Activated T-helper 1 cell treated with anti-CD3 and anti-CD28 coated beads, Interleukin-12 subunit alpha, Interleukin-12 subunit beta, Interleukin-2, Interleukin-4 antibody, amounts not matched to agents 30 ng/mL and 10 ng/mL and 1 ng/mL, durations not matched to agents 14 hours and 24 hours and 36 hours (primary cell): ENCODE measurements at places on chromosomes 7 and 10. TPM values are rescaled to one million over a fixed set of nuclear protein-coding genes. Genes with fewer than 3 reads are reported as not detected.

GRCh38 chr7:42572561-42572960, 335.6 kb upstream of the GLI3 start:
- H3K27ac ChIP-seq, result no peak overlapping the region
- no peaks in the 10 kb centered on the region for H3K4me1 ChIP-seq
- no peak overlapping the region for H3K4me3 ChIP-seq

- DNase-seq, result no peak
- peaks cover 41% of the 10 kb centered on the region for H3K4me1 ChIP-seq
- peak overlapping the region; percentile 98 for H3K27ac ChIP-seq
- no peaks in the 10 kb centered on the region for H3K27me3 ChIP-seq
Measured at GRCh38 chr7:96321031-96321657, 754 bp downstream of the SLC25A13 start.

DNA sequence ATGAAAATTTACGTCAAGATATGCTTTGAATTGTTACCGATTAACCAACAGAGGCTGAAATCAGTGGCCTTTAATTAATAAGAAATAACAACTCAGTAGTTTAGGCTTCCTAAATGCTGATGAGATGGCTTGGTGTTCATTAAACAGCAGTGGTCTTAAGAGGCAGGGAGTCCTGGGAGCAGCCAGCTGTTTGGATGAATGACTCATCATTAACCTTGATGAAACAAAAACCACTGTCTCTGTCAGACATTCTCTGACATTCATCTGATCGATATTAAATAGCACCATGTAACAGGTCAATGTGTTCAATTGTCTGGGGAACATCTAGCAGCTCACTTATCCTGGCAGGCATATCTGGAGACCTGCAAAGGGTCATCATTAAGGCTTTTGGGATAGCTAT, 234.2 kb upstream of the LRRN3 start:
- H3K4me1 ChIP-seq, result no peaks in the 10 kb centered on the region
- peaks cover 2% of the 10 kb centered on the region for H3K36me3 ChIP-seq
- DNase-seq, result no peak
- no peak overlapping the region for H3K4me3 ChIP-seq
- no peaks in the 10 kb centered on the region for H3K27me3 ChIP-seq
- no peak overlapping the region for H3K27ac ChIP-seq

- H3K36me3 ChIP-seq, result no peaks in the 10 kb centered on the region
- no peaks in the 10 kb centered on the region for H3K4me1 ChIP-seq
- DNase-seq, result no peak
- no peak overlapping the region for H3K4me3 ChIP-seq
Measured at GRCh38 chr7:133693281-133693680, 433.9 kb upstream of the LRGUK start.

GRCh38 chr10:113104047-113104446, 154.0 kb downstream of the TCF7L2 start:
- no peak overlapping the region for H3K27ac ChIP-seq

GRCh38 chr10:122997864-122998263, 10.7 kb downstream of the IKZF5 start:
- no peaks in the 10 kb centered on the region for H3K27me3 ChIP-seq
- no peak overlapping the region for H3K27ac ChIP-seq
- H3K4me3 ChIP-seq, result no peak overlapping the region
- peaks cover 29% of the 10 kb centered on the region for H3K36me3 ChIP-seq

DNA sequence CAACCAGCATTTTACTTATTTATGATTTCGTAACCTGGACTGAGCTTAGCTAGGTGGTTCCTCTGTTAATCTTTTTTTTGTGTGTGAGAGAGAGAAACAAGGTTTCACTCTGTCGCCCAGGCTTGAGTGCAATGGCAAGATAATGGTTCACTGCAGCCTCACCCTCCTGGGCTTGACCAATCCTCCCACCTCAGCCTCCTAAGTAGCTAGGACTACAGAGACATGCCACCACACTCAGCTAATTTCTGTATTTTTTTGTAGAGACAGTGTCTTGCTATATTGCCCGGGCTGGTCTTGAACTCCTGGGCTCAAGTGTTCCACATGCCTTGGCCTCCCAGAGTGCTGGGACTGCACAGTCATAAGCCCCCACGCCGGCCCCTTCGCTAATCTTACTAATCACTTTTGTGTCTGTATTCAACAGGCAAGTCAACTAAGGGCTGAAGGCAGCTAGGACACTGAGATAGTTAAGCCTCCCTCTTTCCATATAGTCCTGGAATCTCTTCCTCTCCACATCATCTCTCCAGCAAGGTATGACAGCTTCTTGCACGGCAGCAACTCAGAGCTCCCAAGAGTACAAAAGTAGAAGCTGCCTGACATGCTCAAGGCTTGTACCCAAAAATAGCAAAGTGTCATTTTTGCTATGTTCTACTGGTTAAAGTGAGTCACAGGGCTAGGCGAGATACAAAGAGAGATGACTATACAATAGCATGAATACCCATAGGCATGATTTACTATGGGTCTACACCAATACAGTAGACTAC, 11.3 kb downstream of the KMT2C start:
- H3K27me3 ChIP-seq, result no peaks in the 10 kb centered on the region
- DNase-seq, result no peak
- H3K4me3 ChIP-seq, result no peak overlapping the region
- H3K27ac ChIP-seq, result peak overlapping the region; percentile 66
- H3K36me3 ChIP-seq, result peaks cover 30% of the 10 kb centered on the region

DNA sequence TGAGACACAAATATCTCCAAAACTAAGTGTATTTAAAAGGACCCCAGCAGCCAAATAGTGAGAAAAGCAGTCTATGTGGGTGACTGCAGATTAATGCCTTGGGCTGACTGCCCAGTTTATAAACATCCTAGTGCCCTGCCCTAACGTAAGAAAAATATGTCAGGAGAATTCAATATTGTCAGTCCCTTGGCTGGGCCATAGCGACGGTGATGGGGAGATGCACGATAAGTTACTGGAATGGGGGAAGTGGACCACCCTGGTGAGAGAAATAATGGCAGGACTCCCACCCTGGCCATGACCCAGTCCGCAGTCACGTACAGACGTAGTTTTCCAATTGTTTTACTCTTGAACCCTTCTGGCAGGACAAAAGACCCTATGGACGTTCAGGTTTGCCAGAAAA, 48.0 kb downstream of the JCAD start:
- H3K4me3 ChIP-seq, result no peak overlapping the region
- no peak for DNase-seq
- H3K27me3 ChIP-seq, result peaks cover 17% of the 10 kb centered on the region
- no peaks in the 10 kb centered on the region for H3K36me3 ChIP-seq

GRCh38 chr10:69383558-69383957, 33.2 kb downstream of the TACR2 start:
- no peak overlapping the region for H3K27ac ChIP-seq
- H3K4me3 ChIP-seq, result no peak overlapping the region
- H3K4me1 ChIP-seq, result peaks cover 3% of the 10 kb centered on the region
- H3K27me3 ChIP-seq, result no peaks in the 10 kb centered on the region

DNA sequence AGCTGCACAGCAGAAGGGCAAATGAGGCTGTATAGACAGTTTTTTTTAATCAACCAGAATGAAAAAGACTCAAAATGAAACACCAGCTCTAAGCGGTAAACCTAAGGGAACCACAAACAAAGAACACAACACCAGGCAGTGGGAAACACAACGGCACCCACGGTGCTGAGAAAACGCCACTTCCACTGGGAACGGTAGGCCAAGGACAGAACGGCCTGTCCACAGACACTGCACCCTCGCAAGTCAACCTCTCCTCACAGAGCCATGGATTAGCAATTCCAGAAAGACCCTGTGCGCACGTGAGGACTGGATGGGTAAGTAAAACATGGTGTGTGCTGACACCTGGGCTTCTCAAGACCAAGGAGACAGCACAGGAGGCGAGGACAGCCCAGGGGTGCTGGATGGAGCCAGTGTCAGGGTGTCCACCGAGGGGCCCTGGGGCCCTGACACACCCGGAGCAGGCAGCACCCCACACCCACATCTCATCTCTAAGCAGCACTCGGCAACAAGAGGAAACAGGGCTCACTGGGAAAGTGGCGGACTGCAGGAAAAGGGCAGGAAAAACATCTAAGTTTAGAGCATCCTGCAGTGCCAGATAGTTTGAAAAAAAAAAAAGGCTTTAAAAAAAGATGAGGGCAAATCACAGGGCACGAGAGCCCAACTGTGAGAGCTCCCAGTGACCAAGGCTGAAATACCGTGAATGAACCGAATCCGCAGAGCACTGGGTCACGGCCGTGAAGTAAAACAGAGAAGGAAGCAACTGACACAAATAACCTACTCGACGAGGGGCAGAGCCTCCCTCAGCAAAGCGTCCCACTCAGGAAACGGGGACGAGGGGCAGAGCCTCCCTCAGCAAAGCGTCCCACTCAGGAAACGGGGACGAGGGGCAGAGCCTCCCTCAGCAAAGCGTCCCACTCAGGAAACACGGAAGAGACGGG, 120.2 kb downstream of the MAD1L1 start:
- no peaks in the 10 kb centered on the region for H3K27me3 ChIP-seq
- no peak for DNase-seq
- H3K4me1 ChIP-seq, result peaks cover 36% of the 10 kb centered on the region
- peak overlapping the region; percentile 33 for H3K4me3 ChIP-seq
- no peak overlapping the region for H3K27ac ChIP-seq
- peaks cover 6% of the 10 kb centered on the region for H3K36me3 ChIP-seq

DNA sequence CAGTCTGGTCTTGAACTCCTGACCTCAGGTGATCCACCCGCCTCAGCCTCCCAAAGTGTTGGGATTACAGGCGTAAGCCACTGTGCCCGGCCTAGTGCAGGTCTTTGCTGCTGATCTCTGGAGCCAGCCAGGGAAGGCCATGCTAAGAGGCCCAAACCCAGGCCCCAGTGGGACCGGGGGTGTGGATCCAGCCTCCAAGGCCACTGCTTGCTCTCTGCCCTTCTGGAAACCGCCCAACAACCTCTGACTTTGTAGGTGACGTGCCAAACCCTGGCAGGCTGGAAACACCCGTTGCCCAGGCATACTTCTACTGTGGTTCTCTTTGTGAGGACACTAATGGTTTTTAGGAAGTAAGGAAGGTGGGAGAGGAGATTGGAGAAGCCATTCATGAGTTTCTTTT, 83.5 kb upstream of the GNA12 start:
- no peaks in the 10 kb centered on the region for H3K4me1 ChIP-seq
- no peaks in the 10 kb centered on the region for H3K27me3 ChIP-seq
- no peak overlapping the region for H3K4me3 ChIP-seq
- peaks cover 25% of the 10 kb centered on the region for H3K36me3 ChIP-seq
- DNase-seq, result no peak

GRCh38 chr10:117503244-117504205, 39.0 kb upstream of the EMX2 start:
- DNase-seq, result no peak
- H3K4me3 ChIP-seq, result no peak overlapping the region
- H3K4me1 ChIP-seq, result no peaks in the 10 kb centered on the region
- H3K27me3 ChIP-seq, result peaks cover 11% of the 10 kb centered on the region
- H3K36me3 ChIP-seq, result no peaks in the 10 kb centered on the region

- no peak overlapping the region for H3K4me3 ChIP-seq
- no peak overlapping the region for H3K27ac ChIP-seq
Measured at GRCh38 chr7:151607464-151607867, 87.8 kb upstream of the RHEB start.

- no peak for DNase-seq
- no peaks in the 10 kb centered on the region for H3K36me3 ChIP-seq
- H3K27ac ChIP-seq, result no peak overlapping the region
- H3K27me3 ChIP-seq, result peaks cover 6% of the 10 kb centered on the region
- peaks cover 13% of the 10 kb centered on the region for H3K4me1 ChIP-seq
Measured at GRCh38 chr10:22723783-22724182, 9.4 kb upstream of the PIP4K2A start.

- no peak overlapping the region for H3K4me3 ChIP-seq
- no peaks in the 10 kb centered on the region for H3K27me3 ChIP-seq
- H3K27ac ChIP-seq, result no peak overlapping the region
- no peaks in the 10 kb centered on the region for H3K36me3 ChIP-seq
- no peak for DNase-seq
Measured at GRCh38 chr7:120233338-120233737, 39.6 kb upstream of the KCND2 start.

- H3K4me1 ChIP-seq, result no peaks in the 10 kb centered on the region
- peaks cover 1% of the 10 kb centered on the region for H3K27me3 ChIP-seq
- DNase-seq, result no peak
- H3K27ac ChIP-seq, result no peak overlapping the region
Measured at GRCh38 chr10:69248117-69248730, 28.1 kb downstream of the HKDC1 start.

DNA sequence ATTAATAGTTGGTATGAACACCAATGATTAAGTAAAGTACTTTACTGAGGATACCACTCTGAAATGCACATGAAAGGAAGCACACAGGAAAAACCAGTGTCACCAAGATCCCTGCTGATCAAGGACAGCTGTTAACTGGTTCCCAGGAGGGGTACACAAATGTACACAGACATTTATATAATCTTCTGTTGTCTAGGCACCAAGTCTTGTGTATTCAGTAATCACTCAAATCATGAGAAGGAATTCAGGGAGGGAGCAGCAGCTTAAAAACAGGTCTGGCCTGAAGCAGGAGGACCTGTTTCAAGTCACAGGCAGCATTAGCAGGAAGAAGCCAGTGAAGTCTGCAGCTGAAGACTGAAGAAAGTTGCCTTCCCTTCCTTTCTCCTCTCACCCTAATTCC, 18.7 kb downstream of the MPP7 start:
- H3K4me3 ChIP-seq, result no peak overlapping the region
- H3K27me3 ChIP-seq, result no peaks in the 10 kb centered on the region
- DNase-seq, result no peak
- H3K27ac ChIP-seq, result no peak overlapping the region
- H3K4me1 ChIP-seq, result no peaks in the 10 kb centered on the region
- H3K36me3 ChIP-seq, result no peaks in the 10 kb centered on the region

- H3K27me3 ChIP-seq, result peaks cover 7% of the 10 kb centered on the region
- no peak overlapping the region for H3K4me3 ChIP-seq
- H3K36me3 ChIP-seq, result no peaks in the 10 kb centered on the region
- no peak overlapping the region for H3K27ac ChIP-seq
Measured at GRCh38 chr7:22061775-22062174, 116.1 kb upstream of the CDCA7L start.

GRCh38 chr7:73770860-73771670, 995 bp upstream of the CLDN3 start:
- H3K27me3 ChIP-seq, result peaks cover 25% of the 10 kb centered on the region
- no peaks in the 10 kb centered on the region for H3K36me3 ChIP-seq
- H3K4me3 ChIP-seq, result no peak overlapping the region
- no peaks in the 10 kb centered on the region for H3K4me1 ChIP-seq
- H3K27ac ChIP-seq, result no peak overlapping the region

- H3K4me3 ChIP-seq, result no peak overlapping the region
- no peaks in the 10 kb centered on the region for H3K36me3 ChIP-seq
- DNase-seq, result no peak
- peaks cover 2% of the 10 kb centered on the region for H3K27me3 ChIP-seq
Measured at GRCh38 chr10:94178475-94179253, 184.1 kb downstream of the NOC3L start.

The RAMP3 gene
- total RNA-seq, result not detected in 2 replicates

The KIF11 gene
- 37.3 and 38.7 TPM in 2 replicates for total RNA-seq

The CHN2 gene
- total RNA-seq, result not detected in 2 replicates

The CYP3A5 gene
- total RNA-seq, result not detected in 2 replicates

The PLCE1 gene
- not detected in 2 replicates for total RNA-seq

The ZP3 gene
- 4.0 and 4.2 TPM in 2 replicates for total RNA-seq

The PON2 gene
- total RNA-seq, result 3.1 and 3.7 TPM in 2 replicates

The ACSM6 gene
- not detected in 2 replicates for total RNA-seq

The OSBPL3 gene
- total RNA-seq, result 90.6 and 101 TPM in 2 replicates

The ZCCHC24 gene
- total RNA-seq, result 0.52 and 0.59 TPM in 2 replicates

The CALML3 gene
- not detected in 2 replicates for total RNA-seq

The HMX3 gene
- not detected in 2 replicates for total RNA-seq
